ENCODE measurements at places on chromosomes 3 and 15.

GRCh38 chr3:31431321-31431720, 101.4 kb upstream of the STT3B start:
- DNase-seq = no peak

GRCh38 chr3:109784285-109784684, 446.9 kb upstream of the DPPA4 start:
- DNase-seq = no peak

GRCh38 chr3:127518456-127519081, 72.0 kb downstream of the TPRA1 start:
- DNase-seq = no peak

DNA sequence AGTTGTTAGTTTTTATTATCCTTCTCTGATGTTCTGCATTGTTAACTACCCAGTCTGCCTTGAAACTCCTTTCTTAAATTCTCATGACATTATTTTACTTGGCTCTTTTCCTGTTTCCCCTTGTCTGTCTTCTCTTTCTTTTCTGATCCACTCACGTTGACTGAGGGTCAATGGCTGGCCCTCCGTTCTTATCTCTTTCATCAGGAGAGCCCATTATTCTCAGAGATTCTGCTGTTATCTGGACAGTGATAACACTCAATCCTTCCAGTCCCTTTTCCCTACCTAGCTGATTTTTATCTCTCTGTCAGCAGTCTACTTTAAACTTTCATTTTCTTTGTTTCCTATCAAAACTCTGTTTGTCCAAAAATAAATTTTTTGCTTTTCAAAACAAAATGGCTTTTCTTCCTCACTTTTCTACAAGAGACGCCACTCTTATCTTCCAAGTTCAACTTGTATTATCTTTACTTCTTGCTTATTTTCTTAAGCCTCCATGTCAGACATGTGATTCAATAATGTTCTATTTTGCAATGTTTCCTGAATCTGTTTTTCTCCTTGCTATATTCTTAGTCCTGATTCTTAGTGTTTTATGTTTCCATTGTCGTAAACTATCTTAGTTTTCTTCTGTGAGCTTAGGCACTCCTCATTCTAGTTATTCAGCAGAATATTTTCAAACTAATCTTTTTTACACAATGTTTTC, 120.2 kb downstream of the NEDD4 start:
- DNase-seq = no peak

DNA sequence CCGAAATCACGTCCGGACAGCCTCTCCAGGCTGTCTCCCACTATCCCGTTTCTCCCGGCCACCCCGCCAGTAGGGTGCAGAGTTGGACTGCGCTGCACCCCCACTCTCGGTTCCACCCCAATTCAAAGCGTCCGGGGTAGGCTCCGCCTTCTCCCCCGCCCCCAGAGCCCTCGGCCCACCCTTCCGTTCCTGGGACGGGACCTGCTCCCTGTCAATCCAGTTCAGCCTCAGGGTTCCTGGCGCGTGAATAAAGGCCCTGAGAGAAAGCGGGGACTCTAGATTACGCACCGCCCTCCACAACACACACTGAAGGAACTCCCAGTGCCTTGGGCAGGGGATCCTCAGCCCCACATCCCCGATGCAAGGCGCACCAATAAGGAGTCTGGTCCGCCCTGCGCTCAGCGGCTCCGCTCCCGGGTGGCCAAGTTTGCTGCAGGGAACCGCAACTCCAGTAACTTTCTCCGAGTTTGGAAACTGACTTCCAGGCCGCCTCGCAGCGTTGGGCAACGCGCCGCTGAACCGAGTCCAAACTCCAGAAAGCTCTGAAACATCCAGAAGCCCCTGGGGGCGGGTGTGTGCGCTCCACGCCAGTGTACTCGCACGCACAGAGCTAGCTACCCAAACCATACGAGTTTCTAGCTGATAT, 1.9 kb downstream of the ADAMTS9 start:
- DNase-seq = no peak

GRCh38 chr3:77362936-77363335, 323.0 kb downstream of the ROBO2 start:
- DNase-seq = no peak

GRCh38 chr3:186226482-186226881, 117.6 kb upstream of the ETV5 start:
- no peak for DNase-seq

- no peak for DNase-seq
These were observed 87.9 kb downstream of the STT3B start for GRCh38 chr3:31620656-31621055.

- no peak for DNase-seq
These were observed 21.7 kb downstream of the TNFSF10 start for GRCh38 chr3:172501540-172501939.

GRCh38 chr3:171260466-171260865, 199.7 kb downstream of the TNIK start:
- no peak for DNase-seq

DNA sequence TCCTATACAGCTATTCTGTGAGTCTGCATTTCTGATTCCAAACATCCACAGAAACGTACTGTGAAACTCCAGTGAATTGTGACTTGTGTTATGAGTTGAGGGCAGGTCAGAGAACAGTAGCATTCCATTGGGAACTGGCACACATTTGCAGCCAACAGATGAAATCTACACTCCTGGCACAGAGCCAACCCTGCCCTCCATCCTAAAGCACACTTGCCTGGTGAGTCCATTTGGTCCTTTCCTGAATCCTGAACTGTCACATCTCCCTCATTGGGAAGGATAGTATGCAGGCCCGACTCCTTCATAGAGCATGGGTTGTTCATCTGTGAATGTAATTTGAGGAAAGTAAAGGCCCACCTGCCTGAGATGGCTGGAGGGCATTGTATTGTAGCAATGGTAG, 314.3 kb upstream of the RASGRP1 start:
- no peak for DNase-seq

GRCh38 chr3:10453431-10454163, 51.8 kb downstream of the ATP2B2 start:
- no peak for DNase-seq

DNA sequence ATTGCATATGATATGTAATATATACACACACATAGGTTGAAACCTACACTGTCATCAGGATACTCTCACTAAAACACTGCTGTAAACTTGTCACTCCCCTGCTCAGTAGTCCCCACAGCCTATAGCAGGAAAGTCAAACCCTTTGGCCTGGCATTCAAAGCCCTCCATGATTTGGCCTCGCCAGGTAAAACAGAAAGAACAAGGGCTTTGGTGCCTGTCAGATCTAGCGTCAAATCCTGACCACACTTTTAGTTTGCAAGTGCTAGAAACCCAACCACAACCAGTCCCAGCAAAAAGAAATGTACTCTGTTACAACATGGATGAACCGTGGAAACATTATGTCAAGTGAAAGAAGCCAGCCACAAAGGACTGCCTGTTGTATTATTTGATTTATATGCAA, 11.4 kb downstream of the CRABP1 start:
- DNase-seq = no peak

DNA sequence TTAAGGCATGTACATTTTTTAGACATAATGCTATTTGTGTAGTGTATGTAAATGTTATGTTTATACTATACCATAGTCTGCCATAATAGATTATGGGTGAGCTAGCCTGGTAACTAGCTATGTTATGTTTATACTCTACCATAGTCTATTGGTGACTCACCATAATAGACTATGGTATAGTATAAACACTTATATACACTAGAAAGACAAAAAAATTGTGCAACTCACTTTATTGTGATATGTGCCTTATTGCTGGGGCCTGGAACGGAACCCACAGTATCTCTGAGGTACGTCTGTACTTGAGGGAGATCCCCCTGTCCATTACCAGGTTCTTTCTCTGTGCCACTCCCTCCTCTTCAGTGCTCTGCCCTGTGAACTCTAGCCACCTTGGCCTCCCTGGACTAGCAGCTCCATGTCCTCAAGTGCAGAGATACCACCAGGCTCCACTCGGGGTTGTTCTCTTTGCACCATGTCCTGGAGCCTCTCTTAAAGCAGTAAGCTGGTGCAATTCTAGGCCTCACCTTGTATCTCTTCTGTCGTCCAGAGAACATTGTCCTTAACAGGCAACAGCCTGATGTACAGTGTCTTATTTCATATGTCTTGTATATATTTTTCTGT, 60.8 kb upstream of the PXYLP1 start:
- no peak for DNase-seq

DNA sequence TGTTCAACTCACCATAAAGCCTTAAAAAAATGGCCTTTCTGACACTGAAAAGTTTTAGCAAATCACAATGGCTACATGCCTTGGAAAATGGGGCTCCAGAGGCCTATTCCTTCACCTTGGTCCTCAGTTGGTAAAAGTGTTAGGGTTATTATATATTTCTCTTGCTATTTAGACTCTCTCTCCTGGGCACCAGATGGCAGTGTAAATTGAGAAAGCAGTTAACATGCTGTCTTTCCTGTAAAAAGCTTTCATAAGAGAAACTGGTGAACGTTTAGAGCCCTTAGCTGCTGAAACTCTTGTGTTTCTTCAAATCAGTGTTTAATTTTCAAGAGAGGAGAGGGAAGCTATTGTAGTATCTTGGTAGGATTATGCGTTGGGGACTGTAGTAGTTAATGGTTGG, 89.9 kb downstream of the LRTM1 start:
- no peak for DNase-seq

DNA sequence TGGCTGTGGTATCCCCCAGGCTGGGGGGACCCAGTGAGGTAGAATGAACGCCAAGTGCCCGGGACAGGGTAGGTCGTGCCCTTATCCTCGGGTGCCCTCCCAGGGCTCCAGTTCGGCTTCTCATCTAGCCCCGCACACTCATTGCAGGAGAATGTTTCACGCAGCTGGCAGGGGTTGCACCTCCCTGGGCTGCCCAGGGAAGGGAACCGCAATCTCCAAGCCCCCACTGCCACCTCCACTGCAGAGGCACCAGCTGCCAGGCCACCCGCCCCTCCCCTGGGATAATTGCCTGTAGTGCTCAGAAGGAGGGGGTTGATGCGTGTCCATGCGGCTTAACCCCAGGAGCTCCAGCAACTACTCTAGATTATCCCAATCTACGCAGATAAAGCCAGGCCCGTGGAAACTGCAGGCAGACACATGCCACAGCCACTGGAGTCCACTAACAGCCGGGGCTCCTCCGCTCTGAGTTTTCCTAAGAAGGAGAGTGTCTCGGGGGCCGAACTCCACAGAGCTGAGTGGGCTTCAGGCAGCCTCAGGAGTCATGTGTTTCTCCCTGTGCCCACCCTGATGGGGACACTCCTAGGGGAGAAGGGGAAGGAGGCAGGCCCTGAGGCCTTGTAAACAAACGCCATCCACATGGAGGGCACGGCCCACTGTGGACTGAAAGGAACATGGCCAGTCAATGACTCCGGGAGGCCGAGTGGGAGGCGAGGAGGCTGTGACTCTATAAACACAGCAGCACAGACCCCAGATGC, 137.2 kb upstream of the IQSEC1 start:
- no peak for DNase-seq

GRCh38 chr15:42604894-42605744, 29.7 kb downstream of the STARD9 start:
- DNase-seq = no peak

DNA sequence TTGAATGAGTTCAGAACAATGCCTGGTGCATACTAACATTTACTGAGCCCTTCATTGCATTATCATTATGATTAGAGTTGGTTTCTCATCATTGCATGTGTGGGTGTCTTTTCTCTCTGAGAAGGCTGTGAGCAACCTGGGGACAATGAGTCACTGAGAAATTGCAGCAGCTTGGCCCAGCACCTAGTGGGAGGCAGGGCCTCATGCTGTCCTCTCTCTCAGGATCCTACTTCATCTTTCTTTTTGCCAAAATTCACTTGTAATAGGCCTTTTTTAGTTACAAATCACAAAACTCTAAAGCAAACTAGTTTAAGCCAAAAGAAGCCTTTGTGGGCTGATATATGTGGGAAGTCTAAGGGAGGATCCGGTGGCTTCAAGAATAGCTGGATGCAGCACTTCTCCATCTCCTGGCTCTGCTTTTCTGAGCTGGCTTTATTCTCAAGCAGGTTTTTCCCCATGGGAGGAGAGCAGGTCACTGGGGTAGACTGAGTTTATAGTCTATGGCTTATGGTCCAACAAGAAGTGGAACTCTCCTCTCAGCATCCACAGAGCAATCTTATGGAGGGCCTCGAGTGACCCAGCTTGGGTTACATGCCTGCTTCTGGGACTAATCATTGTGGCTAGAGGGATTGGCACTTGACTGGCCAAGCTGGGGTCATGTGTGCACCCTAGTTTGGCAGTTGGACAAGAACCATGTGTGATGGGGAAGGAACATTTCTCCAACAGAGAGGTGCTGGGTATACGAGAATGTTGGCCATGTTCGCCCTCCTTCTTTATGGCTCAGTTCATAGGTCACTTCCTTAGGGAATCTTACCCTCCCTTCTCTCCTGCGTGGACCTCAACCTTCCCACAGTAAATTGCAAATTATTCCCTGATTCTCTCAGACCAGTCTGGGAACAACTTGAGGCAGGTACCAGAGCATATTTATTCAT, 8.7 kb upstream of the CAMK1 start:
- no peak for DNase-seq

- DNase-seq = no peak
These were observed 28.2 kb downstream of the CCR9 start for GRCh38 chr3:45914362-45915058.

- DNase-seq = no peak
These were observed 32.7 kb upstream of the MAP3K13 start for GRCh38 chr3:185330238-185330637.

DNA sequence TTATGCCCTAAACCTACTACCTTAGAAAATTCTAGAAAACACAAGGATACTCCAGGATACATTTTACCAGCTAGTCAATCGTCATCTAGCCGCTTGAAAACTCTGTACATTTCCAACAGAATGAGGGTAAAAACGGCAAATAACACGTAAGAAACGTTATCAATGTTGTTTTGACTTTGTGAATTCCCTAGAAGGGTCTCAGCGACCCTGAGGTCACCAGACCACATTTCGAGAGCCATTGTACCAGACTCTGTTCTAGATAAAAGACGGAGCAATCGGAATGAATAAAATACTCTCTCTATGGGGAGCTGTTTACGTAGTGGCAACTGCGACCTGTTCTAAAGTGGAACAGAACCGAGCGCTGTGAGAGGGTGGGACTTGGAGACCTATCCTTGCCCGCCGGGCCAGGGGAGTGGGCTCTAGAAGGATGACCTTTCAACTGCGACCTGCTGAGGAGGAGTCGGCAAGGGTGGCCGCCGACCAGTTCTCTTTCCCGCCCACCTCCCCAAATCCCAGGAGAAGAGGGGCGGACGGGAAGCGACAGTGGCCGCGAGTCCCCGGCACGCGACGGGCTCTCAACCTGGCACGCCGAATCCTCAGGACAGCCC, 778 bp upstream of the AP4E1 start:
- DNase-seq = no peak

DNA sequence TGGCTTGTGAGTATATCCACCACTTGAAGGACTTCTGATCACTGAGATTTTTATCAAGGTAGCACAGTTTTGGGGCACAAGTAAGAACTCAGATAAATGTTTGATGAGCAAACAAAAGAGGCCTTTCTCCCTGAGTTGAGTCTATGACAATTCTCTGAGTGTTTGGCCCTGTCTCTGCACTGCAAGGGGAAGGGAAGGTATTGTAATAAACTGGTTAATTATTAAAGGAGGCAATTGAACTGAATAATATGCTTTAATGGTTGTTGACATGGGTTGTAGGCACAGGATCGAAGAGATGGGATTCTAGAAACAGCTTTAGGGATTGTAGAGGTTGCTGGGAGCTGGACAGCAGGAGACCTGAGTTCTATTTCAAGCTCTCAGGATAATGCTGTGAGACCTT, 95.0 kb upstream of the MRPL3 start:
- DNase-seq = no peak

Measured in HTR-8/SVneo (cell line).